NCI-H187 (cell line): ENCODE measurements at places on chromosomes 3 and 15.

- DNase-seq = no peak
Measured at GRCh38 chr3:194121891-194122631, 13.9 kb upstream of the HES1 start.

- DNase-seq = peak; percentile 6
Measured at GRCh38 chr3:51671734-51672475, 853 bp downstream of the TEX264 start.

- DNase-seq = no peak
Measured at GRCh38 chr3:51691949-51692348, 14.9 kb upstream of the GRM2 start.

DNA sequence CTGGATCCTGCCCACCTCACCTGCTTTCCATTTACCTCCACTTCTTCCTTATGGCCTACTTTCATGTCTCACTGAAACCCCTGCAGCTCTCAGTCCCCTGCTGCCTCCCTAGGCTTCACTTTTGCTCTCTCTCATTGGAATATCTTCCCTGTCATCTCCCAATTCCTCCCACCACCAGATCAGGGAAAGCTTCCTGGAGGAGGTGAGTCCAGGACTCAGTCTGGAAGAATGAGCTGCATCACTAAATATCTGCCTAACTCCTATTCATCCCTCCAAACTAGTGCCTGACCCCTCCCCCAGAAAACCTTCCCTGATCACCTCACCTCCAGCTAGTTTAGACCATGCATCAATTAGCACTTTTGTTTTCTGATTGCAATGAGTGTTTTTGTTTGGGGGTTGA, 37.1 kb downstream of the MRPL46 start:
- no peak for DNase-seq

DNA sequence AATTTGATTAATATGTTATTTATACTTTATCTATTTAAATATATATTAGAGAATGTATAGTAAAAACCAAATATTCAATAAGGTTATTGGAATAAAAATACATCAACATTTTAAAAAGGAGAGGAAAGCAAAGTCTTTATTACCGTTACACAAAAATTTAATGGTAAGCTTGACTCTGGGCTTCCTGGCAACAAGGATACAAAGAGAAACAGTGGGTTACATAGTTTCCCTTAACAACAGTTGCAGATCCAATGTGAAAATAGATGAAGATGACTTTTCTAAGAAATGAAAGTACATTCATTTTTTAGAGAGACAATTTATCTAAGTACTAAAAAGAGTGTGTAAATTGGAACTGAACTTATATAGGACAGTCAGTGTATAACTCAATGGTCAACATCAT, 6.0 kb upstream of the PHLDB2 start:
- no peak for DNase-seq

DNA sequence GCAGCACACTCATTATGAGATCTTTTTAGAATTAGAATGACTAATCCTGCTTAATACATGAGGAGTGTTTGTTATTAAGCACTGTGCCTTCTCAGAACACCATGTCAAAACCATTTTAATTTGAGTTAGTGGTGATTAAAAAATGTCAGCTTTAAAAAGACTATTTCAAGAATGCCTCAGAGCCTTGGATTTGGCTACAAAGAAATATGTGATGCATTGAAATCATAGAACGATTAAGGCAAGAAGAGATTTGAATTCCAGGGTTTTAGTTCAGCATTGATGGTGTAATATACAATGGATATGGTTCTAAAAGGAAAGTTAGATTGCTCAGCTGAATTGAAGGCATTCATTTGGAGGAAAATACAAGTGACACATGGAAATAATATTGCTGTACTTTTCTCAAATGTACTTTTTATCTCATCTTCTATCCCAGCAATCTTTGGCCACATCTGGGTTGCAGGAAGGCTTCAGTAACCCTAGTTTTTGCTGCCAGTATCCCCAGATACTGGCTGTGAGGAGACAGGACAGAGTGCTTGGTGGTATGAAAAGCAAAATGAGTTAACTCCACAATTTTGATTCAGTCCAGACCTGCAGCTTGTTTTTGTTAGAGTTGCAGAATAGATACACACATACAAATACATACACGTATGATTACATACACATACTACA, 303.8 kb downstream of the CLSTN2 start:
- no peak for DNase-seq

- no peak for DNase-seq
Measured at GRCh38 chr15:56838085-56838484, 80.4 kb upstream of the TCF12 start.

GRCh38 chr3:149424918-149425317, 47.5 kb upstream of the TM4SF1 start:
- no peak for DNase-seq

DNA sequence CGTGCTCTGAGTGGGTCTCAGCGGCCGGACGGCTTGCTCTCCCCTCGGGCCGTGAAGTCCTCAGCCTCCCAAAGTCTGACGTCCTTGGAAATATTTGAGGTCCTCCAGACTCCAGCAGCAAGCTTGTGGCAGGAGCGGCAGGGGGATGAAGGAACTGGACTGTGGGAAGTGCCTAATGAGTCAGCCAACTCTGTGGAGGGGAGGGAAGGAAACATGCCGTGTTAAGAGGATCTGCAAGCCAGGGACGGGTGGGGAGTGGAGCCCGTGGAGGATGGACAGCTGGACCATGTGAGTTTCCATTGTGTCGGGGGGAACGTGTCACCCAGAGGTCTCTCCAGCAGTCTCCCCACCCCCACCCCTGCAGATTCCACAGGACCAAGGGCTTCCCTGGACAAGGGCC, 39.4 kb upstream of the IDH2 start:
- DNase-seq = no peak

GRCh38 chr3:115930922-115931321, 307.6 kb downstream of the GAP43 start:
- no peak for DNase-seq

DNA sequence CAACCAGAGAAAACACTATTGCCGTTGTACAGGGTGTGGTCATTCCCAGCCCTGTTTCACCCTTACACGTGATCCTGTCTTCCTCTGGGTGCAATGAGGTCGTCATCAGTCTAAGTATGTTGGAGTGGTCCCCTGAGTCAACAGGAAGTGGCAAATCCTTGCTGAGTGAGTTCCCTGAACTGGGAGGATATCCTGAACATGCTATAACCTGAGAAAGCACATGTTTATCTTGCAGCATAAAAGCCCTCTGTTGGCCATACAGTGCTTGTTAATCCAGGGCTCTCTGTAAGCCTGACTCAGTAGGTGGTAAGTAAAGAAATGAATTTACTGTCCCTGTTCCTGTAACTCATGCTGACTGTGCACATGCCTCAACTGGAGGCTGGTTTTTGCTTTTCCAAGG, 477.8 kb upstream of the RGMA start:
- no peak for DNase-seq

DNA sequence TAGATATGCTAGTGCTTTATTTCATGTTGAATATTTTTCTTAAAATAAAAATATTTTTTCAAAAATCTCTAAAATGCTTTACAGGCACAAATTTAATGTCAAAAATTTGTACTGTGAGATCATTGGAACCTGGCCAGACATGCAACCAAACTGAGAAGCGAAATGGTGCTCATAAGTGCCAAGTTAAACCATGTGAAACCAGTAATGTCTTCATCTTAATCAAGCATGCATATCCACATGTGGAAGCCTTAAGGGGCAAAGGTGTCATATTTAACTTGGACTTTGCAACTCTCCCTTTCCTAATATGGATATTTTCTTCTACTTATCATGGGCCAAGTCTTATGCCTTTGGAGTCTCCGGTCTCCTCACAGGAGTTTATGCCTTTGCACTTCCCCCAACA, 208.9 kb upstream of the COL8A1 start:
- no peak for DNase-seq

DNA sequence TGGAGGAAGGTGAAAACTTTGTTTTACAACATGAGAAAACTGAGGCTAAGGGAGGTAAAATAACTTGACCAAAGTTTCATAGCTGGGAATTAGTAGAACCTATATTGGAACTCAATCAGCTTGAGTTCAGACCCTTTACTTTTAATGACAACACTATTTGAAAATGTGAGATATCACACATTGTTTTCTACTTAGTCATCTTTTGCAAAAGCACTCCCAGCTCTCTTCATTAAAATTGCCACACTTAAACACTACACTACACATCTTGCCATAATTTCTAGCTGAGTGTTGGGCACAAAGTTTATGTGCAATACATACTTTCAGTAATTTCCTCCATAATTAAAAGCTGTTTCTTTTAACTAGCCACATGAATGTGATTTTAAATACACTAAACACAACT, 230.4 kb upstream of the DCBLD2 start:
- no peak for DNase-seq

GRCh38 chr15:40782609-40783227, 12.9 kb downstream of the C15orf62 start:
- no peak for DNase-seq

GRCh38 chr3:14431917-14432834, 29.8 kb downstream of the SLC6A6 start:
- DNase-seq = no peak

- DNase-seq = no peak
Measured at GRCh38 chr3:96678325-96678724, 136.1 kb upstream of the EPHA6 start.

DNA sequence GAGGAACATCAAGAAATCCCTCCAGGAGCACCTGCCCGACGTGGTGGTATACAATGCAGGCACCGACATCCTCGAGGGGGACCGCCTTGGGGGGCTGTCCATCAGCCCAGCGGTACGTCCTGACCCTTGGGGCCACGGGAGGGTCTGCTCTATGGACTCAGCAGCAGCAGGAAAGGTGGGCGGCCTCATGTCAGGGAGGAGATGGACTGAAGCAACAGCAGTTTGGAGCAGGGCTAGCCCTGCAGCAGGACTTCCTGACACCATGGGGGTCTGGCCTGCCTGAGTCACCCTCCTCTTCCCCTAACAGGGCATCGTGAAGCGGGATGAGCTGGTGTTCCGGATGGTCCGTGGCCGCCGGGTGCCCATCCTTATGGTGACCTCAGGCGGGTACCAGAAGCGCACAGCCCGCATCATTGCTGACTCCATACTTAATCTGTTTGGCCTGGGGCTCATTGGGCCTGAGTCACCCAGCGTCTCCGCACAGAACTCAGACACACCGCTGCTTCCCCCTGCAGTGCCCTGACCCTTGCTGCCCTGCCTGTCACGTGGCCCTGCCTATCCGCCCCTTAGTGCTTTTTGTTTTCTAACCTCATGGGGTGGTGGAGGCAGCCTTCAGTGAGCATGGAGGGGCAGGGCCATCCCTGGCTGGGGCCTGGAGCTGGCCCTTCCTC, 24.2 kb downstream of the HDAC11 start:
- no peak for DNase-seq

DNA sequence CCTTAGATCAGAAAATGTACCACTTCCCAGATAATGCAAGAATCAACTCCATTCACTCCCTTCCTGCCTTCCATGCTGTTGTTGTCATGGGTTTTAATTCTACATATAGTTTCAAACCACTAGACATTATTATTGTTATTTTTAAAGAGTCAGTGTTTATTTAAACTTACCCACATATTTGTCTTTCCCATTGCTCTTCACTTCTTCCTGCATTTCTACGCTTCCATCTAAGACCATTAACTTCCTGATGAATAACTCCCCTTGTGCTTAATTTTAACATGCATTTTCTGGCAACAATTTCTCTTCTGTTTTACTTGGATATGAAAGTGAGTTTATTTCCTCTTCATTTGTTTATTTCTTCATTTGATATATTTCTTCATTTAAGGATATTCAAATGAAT, 127.1 kb upstream of the FHIT start:
- DNase-seq = no peak

DNA sequence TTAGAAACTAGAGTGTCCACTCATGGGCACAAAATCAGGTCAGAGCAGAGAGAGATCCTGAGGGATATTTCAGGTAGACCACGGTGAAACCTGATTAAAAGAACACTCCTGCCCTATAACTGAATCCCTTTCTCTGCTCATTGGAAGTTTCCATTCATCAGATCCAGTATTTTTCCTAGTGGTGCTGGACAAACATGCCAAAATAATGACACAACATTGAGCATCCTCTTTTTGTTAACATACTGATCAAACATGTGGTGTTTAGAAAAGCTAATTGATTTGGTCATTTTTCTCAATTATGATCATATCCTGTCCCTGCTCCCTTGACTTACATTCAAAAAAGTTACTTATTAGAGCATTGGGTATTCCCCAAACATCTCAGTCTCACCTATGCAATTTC, 27.2 kb downstream of the PTX3 start:
- no peak for DNase-seq

DNA sequence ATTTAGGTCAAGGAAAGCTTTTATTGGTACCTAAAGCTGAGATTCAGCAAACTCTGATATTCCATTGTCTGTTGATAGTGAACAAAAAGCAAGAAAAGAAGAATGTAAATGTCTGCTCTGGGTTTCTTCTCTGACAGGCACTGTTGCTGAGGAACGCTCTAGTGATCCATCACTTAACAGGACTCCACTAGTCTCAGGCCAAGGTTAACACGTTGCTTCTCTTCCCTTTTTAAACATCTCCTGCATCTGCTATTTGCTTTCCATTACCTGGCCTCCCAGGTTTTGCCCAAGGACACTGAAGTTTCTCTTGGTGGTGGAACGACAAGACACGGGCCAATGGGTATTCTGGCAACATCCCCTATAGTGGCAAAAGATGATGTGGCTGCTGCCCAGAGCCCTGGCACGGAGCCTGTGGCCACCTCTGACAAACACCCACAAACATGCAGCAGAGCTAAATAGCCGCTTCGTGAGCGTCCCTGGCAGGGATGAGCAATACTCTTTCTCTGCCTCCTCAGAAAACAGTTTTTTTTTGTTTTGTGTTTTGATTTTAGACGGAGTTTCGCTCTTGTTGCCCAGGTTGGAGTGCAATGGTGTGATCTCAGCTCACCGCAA, 97.8 kb upstream of the AKAP13 start:
- no peak for DNase-seq

GRCh38 chr3:190024912-190025311, 95.8 kb downstream of the P3H2 start:
- DNase-seq = no peak

GRCh38 chr15:94277485-94277884, 46.1 kb downstream of the MCTP2 start:
- no peak for DNase-seq

DNA sequence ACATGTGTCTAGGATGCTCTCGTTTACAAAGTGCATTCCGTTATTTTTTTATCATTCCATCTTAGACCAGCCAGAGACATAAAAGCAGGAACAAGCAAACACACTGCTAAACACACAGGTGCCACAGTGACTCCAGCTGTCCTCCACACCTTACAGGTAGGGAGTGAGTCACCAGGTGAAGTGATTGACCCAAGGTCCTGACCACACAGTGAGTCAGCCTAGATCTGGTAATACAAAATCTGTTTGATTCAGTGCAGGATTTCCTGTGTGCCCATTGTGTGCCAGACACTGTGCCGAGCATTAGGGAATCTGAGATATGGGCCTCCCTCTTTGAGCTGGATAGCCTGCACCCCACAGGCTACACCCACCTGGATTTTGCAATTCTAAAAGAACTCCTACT, 16.7 kb upstream of the BFSP2 start:
- DNase-seq = no peak

DNA sequence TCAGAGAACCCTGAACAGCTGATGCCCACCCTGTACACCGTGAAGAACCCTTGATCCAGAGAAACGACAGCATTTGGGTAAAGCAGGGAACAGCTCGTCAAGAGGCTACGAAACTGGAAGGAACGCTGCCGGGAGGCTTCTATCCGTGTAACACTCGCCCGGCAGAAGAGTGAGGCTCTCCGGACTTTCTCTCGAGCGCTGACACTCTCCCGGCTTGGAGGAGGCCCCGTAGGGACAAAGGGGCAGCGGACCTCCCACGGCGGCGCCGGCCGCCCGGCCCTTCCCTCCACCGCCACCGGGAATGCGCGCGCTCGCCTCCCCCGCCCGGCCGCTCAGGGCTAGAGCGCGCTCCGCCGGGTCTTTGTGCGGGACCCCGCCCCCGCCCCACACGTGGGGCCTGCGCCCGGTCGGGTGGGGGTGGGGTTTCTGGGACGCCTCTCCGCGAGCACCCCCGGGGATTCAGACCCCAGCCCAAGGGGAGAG, 1.7 kb downstream of the HYAL2 start:
- DNase-seq = peak; percentile 44
